CD4-positive, alpha-beta T cell treated with Interleukin-4 for 4 hours (primary cell): ENCODE measurements at places on chromosomes 5 and 9.

DNA sequence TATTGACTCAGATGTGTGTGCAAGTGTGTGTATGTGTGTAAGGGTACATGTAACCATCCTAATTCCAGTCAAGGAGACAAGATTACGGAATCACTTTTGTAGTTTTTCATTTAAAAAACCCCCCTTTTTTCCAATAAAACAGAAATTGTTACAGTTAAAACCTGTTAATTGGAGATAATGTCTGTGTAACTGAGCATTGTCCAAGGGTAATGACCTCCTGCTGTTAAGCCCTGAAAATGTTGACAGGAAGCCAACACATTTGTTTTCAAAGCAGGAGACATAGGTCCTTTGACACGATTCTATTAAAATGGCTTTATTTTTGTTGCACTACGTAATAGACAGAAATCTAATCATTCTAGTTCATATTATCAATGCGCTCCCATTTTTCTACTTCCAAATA, 457.3 kb upstream of the ARRDC3 start:
- DNase-seq = no peak

- no peak for DNase-seq
These were observed 115.6 kb upstream of the CPEB4 start for GRCh38 chr5:173772384-173773059.

- DNase-seq = no peak
These were observed 1.3 kb downstream of the FGF1 start for GRCh38 chr5:142684508-142685041.

GRCh38 chr9:108786901-108787689, 68.7 kb downstream of the ACTL7B start:
- no peak for DNase-seq

DNA sequence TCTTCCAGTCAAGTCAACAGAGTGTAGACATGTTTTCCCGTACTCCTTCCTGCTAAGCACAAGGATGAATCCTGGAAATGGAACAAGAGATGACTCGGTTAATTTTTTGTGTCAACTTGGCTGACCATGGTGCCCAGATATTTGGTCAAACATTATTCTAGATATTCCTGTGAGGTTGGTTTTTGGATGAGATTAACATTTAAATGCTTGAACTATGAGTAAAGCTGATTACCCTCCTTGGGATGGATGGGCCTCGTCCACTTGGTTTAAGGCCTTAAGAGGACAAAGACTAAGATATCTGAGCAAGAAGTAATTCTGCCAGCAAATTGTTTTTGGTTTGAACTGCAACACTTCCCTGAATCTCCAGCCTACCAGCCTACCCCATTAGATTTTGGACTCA, 338.1 kb upstream of the MSX2 start:
- DNase-seq = no peak
